ENCODE measurements at places on chromosomes 4 and X.
A peak's percentile ranks its signal among the peaks of the same experiment; 100 is the strongest.

DNA sequence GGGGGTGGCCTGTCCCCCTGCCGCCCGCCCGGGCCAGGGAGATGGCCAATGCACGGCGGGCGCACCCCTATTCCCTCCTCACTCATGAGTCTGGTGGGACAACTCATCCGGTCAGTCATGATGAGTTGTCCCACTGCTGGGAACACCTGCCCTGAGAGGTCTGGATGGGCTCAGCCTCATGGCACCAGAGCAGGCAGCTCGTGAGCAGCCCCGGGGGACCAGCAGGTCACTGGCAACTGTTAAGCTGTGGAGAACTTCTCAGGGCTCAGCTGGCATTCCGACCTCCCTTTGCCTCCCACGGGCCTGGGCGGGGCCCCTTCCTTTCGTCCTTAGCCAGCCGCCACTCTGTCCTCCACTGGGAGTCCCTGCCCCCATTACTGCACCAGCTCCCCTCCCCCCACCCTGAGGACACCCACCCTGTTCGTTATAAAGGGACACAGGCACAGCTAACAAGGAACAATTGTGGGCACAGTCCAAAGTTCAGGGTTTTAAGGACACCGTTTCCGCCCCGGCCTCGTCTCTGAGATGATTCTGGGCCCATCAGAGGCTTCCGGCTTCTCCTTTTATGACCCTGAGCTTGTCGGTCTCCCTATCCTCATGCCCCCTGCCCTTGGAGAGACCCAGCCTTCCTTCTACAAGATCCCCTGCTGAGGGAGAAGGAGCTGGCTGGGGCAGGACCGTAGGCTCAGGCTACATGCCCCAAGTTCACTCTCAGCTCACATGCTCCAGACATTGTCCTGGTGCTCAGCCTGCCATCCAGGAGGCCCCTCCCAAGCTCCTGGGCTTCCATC, 14.6 kb upstream of the KIAA0232 start:
- peak; percentile 86 for DNase-seq

- no peak for DNase-seq
These were observed 183.1 kb upstream of the GALNT7 start for GRCh38 chr4:172985552-172985951.

DNA sequence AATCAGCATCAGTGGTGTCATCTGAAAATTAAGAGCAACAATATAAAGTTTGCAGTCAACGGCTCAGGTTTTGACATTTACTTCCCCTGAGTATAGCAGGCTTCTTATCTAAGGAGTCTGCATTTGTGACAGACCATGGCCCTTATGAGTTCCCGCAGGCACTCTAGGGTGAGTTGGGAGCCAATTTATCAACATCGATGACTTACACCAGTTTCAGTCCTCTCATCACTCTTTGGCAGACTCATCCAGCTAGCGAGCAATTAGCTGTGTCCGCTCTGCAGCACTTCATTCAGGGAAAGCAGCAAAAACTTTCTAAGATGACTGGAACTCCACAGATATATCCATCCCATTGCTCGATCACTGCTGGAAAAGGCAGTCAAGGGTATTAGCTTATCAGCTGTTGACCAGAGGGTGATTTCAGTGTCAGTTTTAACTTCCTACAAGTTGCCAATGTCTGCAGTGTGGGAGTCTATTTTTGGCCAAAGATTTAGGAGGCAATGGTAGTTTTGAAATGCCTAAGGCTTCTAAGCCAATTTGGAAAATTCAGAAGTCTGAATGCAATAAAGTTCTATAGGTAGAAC, 625.1 kb upstream of the TENM3 start:
- no peak for DNase-seq

GRCh38 chr4:54032558-54033135, 31.8 kb downstream of the CHIC2 start:
- no peak for DNase-seq

DNA sequence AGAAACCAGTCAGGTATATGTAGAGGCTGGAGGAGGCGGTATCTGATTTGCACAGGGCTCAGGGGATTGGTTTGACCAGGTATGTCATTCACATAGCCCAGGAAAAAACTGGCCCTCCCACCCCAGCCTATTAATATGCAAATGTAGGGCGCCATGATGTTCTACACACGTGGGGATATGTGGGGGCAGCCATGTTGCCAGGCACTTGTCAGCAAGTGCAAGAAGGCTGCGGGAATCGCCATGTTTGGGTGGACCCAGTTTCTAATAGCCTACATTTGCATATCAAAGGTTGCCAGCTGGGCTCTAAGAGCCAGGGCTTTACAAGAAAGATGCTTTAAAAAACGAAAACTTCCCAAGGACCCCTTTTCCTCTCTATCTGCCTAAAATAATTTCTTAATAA, 335.1 kb downstream of the SMARCA1 start:
- DNase-seq = no peak

GRCh38 chrX:43266487-43266886, 389.6 kb upstream of the MAOA start:
- no peak for DNase-seq

- no peak for DNase-seq
These were observed 469.2 kb upstream of the DIPK2B start for GRCh38 chrX:45669715-45670340.

- no peak for DNase-seq
These were observed 1450.7 kb upstream of the TENM3 start for GRCh38 chr4:180792541-180792940.

DNA sequence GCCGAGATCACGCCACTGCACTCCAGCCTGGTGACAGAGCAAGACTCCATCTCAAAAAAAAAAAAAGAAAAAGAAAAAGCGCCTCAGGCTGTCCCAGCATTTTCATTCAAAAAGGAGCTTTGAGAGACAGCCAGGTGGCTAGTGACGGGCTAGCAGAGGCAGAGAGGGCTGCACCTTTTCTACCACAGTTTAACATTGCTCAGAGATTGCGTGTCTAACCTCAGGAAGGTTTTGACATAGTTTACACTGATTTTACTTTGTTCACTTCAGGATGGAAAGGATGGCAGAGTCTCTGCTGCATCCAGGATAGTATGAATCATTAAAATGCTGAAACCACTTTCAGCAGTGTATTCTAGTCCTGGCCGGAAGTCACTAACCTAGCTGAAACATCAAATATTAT, 28.1 kb downstream of the ZFP42 start:
- no peak for DNase-seq

GRCh38 chr4:105193536-105193935, 46.9 kb downstream of the TET2 start:
- no peak for DNase-seq

- no peak for DNase-seq
These were observed 6.3 kb upstream of the USP53 start for GRCh38 chr4:119206178-119206577.

- no peak for DNase-seq
These were observed 139.4 kb downstream of the FBXO8 start for GRCh38 chr4:174144106-174144505.

DNA sequence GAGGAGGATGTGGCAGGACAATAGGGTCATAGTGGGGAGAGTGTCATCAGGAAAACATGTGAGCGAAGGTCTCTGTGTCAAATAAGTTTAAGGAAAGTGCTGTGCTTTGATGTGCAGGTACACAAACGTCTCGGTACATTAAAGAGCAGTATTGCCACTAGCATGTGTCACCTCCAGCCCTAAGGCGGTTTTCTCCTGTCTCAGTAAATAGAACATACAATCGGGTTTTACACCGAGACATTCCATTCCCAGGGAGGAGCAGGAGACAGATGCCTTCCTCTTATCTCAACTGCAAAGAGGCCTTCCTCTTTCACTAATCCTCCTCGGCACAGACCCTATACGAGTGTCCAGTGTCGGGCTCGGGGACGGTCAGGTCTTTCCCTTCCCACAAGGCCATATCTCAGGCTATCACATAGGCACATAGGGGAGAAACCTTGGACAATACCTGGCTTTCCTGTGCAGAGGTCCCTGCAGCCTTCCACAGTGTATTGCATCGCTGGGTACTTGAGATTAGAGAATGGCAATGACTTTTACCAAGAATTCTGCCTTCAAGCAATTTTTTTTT, 684.5 kb downstream of the PDHA2 start:
- DNase-seq = no peak

- no peak for DNase-seq
These were observed 93.6 kb upstream of the SMAD1 start for GRCh38 chr4:145388043-145388442.

DNA sequence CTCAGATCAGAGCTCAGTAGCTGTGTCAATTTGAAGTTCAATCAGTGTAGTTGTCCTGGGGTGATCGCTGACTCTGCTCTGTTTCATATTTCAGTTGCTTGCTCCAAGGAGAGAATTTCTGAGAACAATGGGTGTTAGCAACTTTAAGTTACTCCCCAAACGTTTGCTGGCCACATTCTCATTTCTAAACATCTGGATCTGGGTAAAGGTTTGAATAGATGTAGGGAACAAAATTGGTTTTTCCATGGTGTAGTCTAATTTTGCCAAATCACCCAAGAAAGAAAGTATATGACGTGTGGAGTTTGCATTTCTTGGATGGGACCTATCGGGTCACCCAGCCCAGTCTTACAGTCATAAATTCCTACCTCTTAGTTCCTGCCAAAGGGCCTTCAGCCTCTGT, 103.7 kb downstream of the AKAP4 start:
- no peak for DNase-seq

GRCh38 chr4:38983787-38984598, 48.2 kb downstream of the TMEM156 start:
- no peak for DNase-seq

DNA sequence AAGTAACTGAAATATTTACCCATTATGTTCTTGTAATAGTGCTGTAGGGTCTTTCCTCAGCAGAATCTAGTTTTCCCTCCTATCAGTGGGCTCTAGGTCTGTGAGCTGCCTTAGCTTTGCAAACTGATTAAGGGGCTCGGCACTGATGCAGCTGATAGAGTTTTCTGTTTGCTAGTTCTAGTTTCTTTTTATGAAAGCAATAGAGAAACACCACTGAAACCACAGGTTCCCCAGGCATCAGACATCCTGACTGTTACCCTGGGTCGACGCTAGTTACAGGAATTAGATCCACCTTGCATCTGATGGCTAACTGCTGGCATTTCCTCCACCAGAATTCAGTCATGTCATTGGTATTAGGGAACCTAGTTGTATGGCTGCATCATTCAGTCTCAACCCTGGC, 225.0 kb upstream of the VCX start:
- DNase-seq = no peak

GRCh38 chrX:154310616-154311536, 15.3 kb downstream of the TKTL1 start:
- peak; percentile 10 for DNase-seq

Measured in RKO (cell line).